ENCODE measurements at places on chromosomes 13 and 19.
A peak's percentile ranks its signal among the peaks of the same experiment; 100 is the strongest.

DNA sequence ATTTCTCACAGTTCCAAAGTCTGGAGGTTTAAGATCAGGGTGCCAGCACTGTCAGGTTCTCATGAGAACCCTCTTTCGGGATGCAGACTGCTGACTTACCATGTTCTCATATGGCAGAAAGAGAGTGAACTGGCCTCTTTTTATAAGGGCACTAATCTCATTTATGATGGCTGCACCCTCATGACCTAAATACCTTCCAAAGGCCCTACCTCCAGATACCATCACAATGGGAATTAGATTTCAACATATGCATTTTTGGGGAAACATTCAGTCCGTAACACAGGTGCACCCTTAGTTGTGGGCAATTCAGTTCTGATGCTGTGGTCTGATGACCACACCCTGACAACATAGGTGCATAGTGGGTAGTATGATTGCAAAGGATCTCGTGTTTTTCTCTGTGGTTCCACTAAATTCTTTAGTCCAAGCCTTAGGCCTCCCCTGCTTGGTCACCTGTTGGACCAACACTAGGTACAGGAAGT lies 33.3 kb downstream of the GARRE1 start:
- DNase-seq: no peak

DNA sequence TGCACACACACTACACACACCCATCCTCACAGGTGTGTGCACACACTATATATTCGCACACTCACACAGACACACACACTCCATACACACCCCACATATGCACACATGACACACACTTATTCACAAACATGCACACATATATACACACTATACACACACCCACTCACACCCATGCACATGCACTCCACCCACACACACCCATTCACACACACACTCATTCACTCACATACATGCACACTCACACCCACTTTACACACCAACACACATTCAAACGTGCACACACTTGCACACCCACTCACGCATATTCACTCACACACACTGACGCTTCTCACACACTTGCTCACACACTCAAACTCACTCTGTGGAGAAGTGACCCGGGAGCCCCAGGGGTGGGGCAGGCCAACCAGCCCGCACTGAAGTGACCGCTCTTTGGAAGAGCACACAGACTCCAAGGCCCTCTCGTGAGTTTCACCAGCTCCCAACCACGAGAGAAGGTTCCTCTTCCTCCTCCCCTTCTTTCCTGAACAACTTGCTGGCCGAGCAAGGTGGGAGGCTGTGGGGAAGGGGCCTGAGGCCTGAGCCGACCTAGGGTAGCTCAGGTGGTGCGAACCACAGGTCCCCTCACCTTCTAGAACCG lies 86.1 kb upstream of the TM9SF2 start:
- no peak for DNase-seq

- DNase-seq: no peak
Observed at GRCh38 chr13:24004971-24005370, 107.7 kb upstream of the C1QTNF9B start.

DNA sequence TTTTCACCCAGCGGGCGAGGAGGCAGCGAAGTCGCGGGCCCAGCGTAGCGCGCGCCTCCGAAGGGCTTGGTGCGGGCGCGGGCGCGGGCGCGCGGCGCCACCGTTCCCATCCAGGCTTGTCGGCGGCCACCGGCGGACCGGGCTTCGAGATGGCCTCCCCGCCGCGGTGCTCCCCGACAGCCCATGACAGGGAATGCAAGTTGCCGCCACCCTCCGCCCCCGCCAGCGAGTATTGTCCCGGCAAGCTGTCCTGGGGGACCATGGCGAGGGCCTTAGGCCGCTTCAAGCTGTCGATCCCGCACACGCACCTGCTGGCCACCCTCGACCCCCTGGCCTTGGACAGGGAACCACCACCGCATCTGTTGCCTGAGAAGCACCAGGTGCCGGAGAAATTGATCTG lies at the start of gene WDR88:
WDR88 (plus strand) TSS at position 94 of the 400 bp plus-strand sequence; CDS start at position 150, 56 bp downstream.
- no peak for DNase-seq

DNA sequence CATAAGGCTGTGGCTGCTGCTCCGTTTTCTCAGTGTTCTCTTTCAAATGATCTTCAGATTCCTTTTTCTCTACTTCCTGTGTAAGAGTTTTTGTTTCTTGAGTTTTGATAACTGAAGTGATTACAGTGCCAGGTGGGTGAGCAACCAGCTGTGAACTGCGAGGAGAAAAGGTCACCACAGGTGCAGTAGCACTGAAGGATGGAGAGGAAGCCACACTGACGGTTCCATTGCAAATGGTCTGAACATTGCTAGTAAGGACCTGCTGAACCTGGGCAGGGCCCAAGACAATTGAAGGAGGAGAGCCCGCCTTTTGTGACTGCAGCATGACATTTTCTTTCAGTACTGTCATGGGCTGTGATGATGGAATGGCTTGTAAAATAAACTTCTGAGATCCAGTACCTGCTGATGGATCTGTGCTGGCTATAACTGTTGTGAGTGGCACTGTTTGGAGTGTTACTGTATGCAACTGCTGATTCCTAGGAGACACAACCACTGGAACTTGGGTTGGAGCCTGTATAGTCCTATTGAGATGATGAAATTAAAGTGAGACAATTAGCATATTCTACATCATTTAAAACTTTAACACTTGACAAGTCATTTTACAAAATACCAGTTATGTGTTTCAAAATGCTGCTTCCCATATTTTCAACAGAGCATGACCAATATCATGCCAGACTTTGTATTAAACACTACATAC lies 85.5 kb downstream of the ELF1 start:
- DNase-seq: no peak

DNA sequence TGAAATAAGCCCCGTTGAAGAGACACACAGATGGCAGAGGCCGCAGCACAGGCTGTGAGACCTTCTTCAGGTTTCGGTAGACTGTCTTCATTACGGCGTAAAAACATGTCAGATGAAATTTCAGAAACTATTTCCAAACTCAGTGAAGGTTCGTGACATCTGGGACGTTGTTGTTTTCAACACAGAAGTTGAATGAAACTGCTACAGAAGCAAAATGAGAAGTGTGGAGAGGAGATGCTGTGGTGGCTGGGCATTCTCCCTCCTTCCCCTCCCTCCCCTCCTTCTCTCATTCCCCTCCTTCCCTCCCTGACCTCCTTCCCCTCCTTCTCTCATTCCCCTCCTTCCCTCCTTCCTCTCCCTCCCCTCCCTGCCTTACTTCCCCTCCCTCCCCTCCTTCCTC lies 113.6 kb downstream of the ATP11A start:
- no peak for DNase-seq

- DNase-seq: no peak
Observed at GRCh38 chr13:70170689-70171088, 62.4 kb upstream of the KLHL1 start.

DNA sequence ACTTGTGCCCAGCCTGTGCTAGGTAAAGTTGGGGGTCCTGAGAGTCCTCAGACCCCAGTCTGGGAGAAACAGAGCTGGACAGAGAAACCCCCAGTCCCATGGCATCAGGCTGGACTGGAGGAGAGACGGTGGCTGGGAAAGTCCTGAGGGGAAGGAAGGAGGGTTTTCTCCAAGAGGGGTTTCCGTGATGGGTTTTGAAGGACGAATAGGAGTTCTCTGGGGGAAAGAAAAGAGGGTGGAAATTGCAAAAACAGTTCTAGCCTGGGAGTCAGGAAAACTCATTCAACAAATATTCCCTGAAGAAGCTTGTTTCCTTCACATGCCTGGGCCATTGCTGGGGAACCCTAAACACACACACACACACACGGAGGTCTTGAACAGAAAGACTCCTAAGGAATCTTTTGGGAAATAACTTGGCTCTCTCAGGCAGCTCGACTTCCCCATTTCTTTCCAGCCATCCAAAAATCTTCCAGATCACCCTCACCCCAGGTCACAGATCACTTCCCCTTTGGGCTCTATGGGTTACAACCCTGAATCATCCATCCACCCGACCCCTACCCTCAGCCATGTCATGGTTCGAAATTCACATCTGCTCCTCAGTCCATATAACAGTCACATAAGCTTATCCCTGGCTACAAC lies 47.5 kb downstream of the COLGALT1 start:
- no peak for DNase-seq

DNA sequence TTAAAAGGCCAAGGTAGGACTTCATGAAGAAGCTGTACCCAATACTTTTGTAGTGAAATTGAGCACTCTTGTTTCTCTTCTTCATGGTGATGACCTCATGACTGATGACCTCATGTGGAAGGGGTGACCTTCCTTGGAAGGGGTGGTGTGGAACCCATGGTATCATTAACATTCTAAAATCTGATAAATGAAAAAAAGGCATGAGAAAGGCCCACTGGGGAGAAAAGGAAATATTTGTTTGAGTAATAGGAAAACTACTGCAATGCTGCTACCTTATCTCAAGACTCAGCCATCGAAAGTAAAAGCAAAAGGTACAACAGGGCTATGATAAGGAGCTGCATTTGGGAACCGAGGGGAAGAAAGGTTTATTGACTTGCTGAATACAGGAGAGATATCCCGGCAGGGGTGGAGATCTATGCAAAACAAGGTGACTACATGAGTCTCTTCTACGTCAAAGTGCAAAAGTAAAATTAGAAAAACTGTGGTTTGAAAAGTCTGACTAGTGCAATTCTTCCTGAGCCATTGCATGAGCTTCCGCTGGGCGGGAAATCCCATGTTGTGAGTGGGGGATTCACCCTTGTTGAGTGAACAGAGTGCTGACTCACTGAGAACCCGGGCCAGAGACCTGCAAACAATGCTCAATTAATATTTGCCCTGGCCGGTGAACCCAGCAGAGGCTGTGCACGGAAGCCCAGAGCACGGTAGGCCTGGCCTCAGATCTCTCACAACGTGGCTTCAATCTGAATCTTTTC lies 138.9 kb upstream of the RFC3 start:
- peak; percentile 94 for DNase-seq

DNA sequence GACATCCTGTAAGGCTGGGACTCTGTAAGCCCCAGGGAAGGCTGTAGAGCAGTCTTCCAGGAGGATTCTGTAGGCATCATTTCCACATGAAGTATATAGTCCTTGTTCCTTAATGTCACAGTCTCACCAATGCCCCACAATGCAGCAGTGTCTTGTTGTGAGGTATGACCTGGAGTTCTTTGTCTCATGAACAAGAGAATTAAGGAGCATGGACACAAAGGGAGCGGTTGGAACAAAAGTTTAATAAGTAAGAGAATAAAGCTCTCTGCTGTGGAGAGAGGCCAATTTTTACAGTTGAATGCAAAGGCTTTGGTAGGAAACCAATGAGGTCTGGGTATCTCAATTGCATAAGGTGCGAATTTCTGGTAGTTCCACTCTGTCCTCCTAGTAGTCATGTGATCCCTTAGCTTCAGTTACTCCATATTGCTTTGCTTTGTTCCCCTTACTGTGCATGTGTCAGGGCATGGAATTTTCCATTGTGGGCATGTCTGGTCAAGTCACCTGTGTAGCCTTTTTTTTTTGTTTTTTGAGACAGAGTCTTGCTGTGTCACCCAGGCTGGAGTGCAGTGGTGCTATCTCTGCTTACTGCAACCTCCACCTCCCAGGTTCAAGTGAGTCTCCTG lies 124.3 kb upstream of the TMTC4 start:
- DNase-seq: no peak

DNA sequence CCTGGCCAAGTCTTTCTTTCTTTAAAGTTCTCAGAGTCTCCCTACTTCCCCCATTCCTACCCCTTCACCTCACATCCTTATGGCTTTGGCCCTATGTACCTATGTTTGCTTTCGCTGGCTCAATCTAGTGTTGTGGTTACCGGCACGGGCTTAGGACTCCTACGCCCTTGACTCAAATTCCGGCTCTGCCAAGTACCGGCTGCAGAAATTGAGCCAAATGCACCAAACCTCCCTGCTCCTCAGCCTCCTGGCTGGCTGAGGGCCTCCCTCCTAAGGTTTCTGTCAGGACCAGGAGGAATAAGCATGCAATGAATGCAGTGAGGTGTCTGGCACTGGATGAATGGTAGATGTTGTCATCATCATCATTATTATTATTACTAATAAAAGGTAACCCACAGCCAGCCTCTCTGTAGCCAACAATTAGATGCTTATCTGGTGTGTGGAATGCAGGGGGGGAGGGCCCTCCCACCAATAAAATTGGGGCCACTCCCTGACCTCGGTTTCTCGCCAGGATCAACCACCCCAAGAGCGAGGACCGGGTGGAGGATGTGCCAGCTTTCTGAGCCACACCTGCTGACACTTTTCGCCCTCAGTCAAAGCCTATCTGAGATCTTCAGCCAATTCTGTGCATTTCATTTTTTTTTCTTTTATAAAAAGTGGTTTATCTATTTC lies 20.7 kb downstream of the KLK5 start:
- DNase-seq: no peak

GRCh38 chr19:48033604-48034003 lies 10.3 kb downstream of the CABP5 start:
- DNase-seq: no peak

DNA sequence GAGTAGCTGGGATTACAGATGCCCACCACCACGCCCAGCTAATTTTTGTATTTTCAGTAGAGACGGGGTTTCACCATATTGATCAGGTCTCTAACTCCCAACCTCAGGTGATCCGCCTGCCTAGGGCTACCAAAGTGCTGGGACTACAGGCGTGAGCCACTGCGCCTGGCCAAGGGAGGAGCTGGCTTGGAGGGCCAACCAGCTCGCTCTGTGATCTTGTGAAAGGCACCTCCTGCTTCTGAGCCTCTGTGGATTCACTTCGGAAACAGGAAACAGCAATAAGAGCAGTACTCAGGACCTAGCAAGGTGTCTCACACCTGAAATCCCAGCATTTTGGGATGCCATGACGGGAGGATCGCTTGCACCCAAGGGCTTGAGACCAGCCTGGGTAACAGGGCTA lies 2.0 kb upstream of the ELL start:
- no peak for DNase-seq

DNA sequence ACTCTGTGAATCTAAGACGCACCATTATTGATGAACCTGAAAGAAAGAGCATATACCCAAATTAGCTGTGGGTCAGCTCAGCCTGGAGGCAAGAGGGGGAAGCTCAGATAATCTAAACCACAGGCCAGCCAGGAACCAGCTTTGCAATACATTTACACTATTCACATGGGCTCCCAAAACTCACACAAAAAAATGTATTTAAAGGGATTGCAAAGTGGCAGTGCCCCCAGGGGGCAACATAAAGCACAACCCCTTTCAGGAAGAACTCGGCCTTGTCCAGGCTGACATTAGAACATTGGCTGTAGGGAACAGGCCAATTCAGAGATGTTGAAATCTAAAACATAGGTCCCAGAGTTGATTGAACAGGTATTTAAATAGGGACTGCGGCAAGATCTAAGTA lies 3.2 kb upstream of the PROZ start:
- no peak for DNase-seq

DNA sequence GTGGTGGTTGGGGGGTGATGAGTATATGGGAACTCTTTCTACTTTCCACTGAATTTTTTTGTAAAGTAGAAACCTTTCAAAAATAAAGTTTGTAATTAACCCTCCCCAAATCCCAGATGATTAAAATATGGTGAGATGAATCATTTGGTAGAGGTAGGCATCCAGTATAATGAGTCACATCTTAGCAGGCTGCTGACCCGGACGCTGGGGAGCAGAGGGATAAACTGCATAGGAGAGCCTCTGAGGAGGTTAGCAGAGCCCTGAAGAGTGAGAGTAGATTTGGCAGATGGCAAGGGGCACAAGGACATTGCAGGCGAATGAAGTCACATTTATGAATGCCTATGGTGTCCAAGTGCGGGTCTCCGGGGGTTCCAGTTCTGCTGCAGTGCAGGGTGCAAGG lies 293.8 kb downstream of the FGF9 start:
- DNase-seq: no peak

- peak; percentile 29 for DNase-seq
Observed at GRCh38 chr13:21625366-21625765, 21.4 kb upstream of the MICU2 start.
